GM18507 (cell line): ENCODE measurements at places on chromosomes 3 and 15.

DNA sequence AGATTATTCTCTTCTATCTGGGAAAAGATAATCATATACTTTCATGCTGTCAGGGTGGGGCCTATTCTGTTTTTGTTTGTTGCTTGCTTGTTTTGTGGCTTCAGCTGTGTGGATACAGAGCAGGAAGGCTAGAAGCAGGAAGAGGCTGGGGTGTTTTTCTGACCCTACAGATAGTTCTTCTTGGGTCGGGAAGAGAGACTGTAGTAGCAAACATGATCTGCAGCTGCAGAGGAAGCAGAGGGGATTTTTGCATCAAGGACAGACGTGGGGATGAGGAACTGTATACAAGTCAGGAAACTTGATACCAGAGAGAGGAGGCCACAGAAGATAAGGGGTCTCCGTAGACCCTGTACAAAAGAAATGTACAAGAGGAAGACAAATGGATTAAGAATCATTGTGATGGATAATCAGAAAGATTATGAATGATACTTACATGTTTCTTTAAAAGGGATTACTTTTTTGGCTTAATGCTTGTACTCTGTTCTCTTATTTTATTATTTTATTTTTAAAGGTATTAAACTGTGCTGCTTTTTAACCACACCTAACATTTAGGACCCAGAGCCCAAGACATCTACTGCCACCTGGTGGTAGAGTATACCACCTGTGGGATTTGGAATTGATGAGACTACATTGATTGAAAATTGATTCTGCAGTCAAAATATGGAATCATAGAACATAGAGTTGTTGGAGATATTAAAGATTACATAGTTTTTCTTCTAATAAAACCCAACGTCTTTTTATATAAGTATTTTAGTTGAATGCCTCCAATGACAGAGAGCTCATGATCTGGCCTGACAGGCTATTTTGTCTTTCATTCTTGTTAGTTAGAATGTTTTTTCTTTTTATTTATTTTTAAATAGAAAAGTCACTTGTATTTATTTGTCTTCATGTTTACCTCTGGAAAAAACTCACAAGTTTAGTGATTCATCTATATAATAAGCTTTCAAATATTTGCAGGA, 87.3 kb upstream of the ROPN1 start:
- peak; percentile 12 for DNase-seq

GRCh38 chr15:90646662-90647305, 70.4 kb upstream of the BLM start:
- no peak for DNase-seq

DNA sequence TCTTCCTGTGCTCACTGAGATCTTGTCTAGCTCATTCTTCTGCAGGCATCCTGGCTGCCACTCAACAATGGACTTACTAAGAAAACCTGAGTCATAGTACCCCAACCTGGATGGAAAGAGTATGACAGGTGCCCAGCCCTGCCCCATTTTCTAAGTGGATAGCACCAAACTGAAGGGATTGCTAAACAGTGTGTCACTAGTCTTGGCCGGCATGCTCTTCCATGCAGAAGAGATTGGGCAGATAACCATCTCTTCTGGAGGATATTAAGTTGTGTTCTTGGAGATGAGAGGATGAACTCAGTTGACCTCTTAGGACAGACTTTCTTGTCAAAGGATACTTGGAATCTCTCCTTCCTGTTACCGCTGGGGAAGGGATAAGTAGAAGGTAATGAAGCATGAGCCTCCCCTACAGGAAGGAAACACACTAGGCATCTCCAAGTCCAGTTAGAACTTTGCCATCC, 797.5 kb downstream of the AGBL1 start:
- DNase-seq, result no peak

- peak; percentile 4 for DNase-seq
Measured at GRCh38 chr15:29925227-29926082, 103.2 kb upstream of the TJP1 start.

DNA sequence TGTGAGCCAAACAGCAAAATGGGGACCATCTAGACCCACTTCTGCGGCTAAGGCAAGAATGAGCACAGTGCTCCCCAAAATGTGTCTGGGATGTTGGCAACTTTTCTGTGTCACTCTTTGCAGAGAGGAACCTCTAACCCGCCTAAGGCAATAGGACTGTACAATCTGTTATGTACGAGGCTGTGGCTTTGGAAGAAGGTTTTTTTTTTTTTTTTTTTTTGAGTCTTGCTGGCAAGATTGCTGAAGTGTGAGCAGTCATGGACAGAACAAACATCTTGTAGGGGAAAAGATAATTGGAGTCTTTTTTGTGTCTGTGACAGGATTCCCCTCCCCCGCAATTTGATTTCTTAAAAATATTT, 7.2 kb downstream of the FEZF2 start:
- no peak for DNase-seq

- DNase-seq, result no peak
Measured at GRCh38 chr15:79060175-79060574, 30.4 kb downstream of the RASGRF1 start.

- no peak for DNase-seq
Measured at GRCh38 chr3:141302364-141303141, 65.8 kb upstream of the ZBTB38 start.

DNA sequence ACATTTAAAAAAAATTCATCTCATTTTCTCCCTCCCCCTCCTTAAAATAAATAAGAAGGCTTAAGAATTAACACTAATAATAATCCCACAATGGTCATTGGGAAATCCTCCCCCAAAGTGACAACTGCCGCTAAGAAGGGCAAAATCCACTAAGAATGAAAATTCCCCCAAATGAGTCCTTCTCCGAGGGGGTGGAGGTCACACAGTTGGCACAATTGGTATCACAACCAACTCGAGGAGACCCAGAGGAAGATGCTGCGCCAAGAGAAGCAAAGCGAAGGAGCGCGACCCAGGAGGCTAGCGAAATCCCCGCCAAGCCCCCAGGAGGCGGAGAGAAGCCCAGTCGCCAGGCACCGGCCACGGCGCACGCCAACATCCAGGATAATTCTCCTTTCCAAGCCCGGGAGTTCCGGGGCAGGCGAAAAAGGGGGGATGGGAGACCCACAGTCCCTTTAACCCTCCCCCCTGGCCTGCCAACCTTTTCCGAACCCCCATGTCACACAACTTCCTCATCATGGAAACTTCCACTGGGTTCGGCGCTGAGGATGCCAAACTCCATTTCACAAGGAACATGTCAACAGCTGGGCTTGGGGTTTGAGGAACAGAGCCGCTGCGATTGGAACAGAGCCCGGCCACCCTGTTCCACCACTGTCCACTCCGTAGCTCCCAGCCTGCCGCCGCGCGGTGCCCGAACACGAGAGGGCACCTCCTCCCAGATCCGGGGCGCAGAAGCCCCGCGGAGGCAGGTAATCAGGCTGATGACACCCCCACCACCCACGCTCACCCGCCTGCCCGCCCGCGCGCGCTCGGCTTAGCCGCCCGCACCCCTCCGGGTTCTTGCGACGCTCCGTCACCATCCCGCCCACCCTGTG, 668 bp downstream of the THRB start:
- DNase-seq, result no peak

DNA sequence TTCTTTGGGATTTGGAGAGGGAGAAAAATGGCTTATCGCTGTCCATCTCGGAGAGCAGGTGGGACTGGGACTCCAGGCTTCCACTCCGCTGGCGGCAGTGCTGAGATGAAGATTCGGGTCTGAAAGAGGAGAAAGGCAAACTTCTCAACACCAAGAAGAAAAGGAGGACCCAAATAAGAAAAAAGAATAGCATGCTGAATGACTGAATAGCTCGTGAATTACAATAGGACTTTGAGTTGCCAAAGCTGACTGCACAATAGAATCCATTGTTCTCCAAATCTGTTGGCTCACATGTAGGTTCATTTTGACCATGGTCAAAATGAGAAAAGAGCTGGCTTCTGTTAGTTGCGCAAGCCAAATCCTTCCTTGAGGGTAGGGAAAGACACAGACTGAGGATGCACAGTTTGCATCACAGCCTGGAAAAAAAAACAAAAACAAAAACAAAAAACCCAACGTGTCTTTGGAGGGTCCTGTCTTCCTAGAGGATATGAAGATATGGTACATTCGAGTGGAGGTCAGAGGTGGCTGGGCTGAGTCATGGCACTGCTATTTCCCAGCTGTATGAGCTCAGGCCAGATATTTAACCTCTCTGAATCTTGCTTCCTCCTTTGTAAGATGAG, 59.3 kb upstream of the LMOD3 start:
- DNase-seq, result no peak

DNA sequence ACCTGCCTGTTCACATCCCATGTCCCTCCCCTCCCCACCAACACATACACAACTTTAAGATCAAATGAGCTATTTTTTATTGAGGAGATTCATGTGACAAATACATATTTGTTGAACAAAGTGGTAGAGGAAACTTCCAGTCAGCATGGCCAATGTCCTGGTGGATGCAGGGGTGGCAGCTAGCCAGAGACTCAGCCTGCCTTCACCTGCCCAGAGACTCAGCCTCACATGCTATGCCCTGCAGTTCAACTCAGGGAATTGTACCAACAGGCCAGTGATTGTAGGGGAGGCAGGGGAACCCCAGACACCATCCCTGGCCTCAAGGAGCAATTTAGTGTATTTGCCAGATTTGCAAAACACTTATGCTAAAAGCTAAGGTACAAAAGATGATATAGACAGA, 136.6 kb downstream of the OPA1 start:
- DNase-seq, result no peak

DNA sequence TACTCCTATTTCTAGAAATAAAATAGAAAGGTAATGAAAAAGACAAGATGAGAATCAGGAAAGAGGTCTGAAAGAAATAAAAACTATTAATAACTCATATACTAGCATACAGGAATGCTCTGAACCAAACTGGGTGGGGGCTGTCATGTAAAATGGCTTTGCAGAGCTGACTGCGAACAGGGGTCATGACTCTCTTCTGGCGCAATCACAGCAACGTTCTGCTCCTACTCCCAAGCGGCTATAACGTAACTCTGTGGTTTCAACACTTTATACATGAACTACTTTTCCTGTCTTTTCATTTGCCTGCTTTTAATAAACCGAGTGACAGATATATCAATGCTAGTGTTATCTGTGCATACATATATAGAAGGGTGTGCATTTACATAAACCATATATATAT, 116.7 kb downstream of the DLG1 start:
- no peak for DNase-seq

DNA sequence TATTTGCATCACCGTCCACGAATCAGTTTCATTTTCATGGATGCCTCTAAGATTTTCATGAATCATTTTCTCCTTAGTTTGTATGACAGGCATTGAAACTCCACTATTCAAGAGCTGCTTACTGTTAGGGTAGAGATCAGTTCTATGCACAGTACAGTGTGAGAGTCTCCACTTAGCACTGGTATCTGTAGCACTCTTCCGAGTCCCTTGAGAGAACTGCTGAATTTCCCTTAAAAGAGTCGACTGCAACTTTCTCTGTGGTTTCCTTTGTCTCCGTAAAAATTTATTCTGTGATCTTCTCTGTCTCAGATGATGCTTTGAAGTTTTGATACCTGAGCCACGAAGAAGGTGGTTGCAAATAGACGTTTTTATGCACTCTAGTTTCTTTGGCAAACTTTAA, 14.8 kb downstream of the GTPBP8 start:
- no peak for DNase-seq

DNA sequence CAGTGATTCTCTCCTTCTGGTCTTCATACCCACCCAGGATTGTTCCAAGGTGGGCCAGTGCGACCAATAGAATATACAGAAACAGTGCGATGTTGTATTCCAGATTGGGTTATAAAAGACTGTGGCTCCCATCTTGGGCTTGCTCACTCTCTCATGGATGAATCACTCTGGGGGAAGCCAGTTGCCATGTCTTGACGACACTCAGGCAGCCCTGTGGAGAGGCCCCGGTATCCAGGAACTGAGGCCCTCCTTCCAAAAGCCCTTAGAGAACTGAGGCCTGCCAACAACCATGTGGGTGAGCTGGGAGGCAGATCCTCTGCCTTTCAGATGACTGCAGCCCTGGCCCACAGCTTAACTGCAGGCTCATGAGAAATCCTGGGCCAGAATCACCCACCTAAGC, 57.2 kb downstream of the SH3GL3 start:
- DNase-seq, result no peak

- no peak for DNase-seq
Measured at GRCh38 chr3:186458306-186459107, 85.7 kb downstream of the CRYGS start.

- no peak for DNase-seq
Measured at GRCh38 chr3:87145553-87145952, 81.6 kb upstream of the CHMP2B start.

GRCh38 chr3:192906940-192907339, 10.7 kb downstream of the MB21D2 start:
- DNase-seq, result no peak

DNA sequence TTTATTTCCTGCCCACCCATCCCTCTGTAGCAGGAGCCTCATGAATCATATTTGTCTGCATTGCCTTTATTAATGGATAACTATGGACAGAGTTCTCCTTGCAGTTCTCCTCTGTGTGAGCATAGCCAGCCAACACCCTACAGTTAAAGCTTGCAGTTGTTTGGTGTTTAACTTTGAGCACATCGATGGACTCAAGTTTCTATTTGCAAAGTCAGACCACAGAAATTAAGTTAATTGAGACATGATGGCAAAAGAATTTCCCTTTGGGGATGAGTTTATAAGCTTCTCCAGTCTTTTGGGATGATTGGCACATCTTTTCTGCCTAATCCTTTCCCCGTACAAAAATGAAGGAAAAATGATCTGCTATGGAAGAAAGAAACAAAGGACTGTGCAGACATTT, 398.9 kb upstream of the THBS1 start:
- no peak for DNase-seq

DNA sequence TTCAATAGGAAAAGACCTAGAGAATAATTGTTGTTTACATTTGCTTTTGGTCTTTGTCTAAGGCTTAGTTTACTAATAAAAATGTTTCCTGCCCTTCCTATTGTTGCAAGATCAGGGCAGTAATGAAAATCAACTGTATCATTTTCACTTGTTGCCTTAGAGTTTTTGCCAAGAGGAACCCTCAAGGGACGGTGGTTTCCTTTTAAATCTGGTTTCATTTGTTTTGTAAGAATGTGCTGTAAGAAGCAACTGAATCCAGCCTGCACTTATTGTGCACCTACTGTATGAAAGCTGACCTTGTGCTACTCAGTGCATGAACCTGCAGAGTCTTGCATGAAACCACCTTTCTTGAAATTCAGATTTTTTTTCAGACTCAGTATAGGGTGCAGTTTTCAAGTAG, 5.3 kb downstream of the IGF1R start:
- no peak for DNase-seq

- no peak for DNase-seq
Measured at GRCh38 chr3:193240436-193240849, 579 bp upstream of the PLAAT1 start.

DNA sequence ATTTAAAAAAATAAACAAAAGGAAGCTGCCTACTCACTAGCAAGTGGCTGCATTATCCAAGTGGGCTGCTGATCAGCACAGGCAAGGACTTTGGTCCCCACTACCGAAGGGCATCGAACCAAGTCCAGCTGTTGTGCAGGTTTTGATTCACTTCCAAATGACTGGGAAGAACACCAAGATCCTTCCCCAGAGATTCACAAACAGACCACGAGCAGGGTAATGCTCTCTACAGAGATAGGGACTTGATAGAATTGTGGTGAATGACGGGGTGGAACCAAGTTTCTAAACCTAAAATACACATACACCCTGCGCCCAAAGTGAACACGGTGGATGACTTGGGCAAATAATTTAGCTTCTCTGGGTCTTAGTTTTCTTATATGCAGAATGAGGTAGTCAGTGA, 203.7 kb upstream of the ICE2 start:
- no peak for DNase-seq
